ENCODE measurements at places on chromosomes 3 and 15. TPM values are rescaled to one million over a fixed set of nuclear protein-coding genes. Genes with fewer than 3 reads are reported as not detected.
A peak's percentile ranks its signal among the peaks of the same experiment; 100 is the strongest.

Gene HTR3D
- total RNA-seq = not detected

Gene SEMA5B
- total RNA-seq = 0.23 TPM

Gene DLEC1
- 6.1 TPM for total RNA-seq

DNA sequence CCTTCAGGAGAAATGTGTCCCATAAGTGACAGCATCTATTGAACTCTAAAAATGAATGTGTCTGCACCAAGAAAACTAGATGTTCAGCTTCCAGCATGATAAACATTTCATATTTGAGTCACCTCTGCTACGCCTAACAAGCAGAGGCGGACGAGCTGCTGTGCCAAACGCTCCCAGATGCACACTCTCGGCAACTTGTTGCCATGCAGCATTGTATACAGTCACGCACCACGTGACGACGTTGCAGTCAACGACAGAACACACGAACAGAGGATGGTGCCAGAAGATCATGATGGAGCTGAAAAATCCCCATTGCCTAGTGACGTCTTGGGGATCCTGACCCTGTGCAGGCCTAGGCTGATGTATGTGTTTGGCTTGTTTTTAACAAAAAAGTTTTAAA, 137.5 kb downstream of the XXYLT1 start:
- no peak for DNase-seq

DNA sequence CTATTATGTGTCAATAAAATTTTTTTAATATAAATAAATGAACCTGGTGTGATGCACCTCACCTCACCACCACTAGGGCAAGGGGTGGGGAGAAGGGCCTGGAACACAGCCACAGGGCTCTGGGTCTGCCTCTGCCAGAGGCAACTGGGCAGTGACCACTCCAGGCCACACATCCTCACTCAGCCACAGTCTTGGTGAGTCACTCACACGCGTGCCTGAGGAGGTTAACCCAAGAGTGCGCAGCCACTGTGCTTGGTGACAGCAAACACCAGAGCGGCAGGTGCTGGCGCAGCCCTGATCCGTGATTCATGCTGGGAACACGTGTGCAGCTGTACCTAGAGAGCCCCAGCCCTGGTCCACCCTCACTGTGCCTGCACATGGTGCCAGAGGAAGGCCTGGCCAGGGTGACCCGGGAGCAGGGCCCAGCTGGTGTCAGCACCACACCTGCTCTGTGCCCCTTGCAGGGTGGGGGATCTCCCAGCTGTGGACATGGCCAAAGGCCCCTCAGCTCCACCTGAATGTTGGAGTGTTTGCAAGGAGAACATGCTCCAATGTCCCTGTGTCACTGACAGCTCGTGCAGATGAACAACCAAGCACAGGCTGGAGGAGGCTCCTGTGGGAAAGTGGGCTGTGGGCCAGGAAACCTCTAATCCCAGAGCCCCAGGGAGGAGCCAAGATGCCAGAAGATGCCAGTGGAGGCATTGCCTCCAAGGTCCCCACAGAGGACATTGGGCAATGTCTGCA, 2.1 kb downstream of the SLC41A3 start:
- peak; percentile 36 for DNase-seq

GRCh38 chr3:31614162-31614921, 81.6 kb downstream of the STT3B start:
- no peak for DNase-seq

DNA sequence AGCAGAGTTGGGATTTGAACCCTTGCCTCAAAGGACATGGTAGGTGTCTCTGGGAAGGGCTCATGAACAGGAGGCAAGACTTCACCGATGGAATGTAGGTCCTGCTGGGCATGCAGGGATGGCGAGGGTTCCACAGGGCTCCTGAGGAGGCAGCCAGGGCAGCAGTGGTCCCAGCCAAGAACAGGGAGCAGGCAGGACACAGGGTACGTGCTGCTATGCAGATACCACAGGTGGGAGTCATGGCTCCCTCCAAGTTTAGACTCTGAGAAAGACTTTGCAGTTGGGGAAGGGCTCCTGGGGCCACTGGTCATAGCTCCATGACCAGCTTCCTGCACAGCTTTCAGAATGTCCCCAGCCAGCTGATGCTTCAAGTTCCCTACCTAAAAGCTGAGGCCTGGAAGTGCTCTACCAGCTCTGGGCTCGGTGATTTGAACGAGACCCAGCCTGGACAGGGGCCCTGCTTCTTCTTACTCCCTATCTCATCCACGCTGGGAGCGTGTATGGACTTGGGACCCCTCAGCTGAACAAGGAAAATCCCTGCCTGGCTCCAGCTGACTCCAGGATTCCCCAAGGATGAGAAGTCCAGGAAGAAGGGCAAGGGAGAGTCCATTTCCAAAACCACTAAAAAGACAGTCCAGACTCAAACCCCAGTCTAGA, 747 bp downstream of the MYL3 start:
- no peak for DNase-seq

DNA sequence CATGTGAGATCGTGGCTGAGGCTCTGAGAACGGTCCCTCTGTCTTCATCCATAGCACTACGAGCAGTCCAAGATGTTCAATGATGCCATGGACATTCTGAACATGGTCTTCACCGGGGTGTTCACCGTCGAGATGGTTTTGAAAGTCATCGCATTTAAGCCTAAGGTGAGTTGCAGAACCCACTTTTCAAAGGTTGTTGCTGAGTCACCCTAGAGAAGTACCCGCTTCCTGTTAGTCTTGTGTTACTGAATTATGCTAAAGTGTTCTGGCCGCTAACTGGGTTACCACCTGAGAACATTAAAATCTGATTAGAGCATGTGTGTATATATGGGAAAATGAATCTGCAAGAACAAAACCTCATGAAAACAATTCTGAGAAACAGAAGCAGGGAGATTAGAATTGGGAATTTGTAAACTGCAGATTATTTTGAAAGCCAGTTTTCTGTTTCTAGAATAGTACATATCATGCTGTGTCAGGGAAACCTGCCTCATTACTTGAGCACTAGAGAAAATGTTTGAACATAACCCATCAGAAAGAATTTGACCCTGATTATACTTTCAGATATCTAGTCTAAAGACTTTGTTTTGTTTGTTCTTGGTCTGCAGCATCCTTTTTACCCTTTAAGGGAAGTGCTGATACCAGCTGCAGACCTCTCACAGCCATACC, 92.6 kb downstream of the CHDH start:
- peak; percentile 27 for DNase-seq

- DNase-seq = no peak
Observed at GRCh38 chr15:42082823-42083604, 11.3 kb downstream of the PLA2G4D start.
